Glutamatergic neuron (in vitro differentiated cells): ENCODE measurements at places on chromosomes 2 and 18. TPM values are rescaled to one million over a fixed set of nuclear protein-coding genes. Genes with fewer than 3 reads are reported as not detected.
A peak's percentile ranks its signal among the peaks of the same experiment; 100 is the strongest.

Gene OR6B2
- total RNA-seq: not detected

Gene ALPI
- not detected for total RNA-seq

Gene LRRC30
- total RNA-seq: not detected

Gene STON1
- 4.2 TPM for total RNA-seq

Gene GKN2
- total RNA-seq: not detected

Gene PJVK
- total RNA-seq: 2.0 TPM

Gene SULT6B1
- not detected for total RNA-seq

Gene PAX3
- 31.2 TPM for total RNA-seq

Gene USP14
- total RNA-seq: 92.4 TPM

DNA sequence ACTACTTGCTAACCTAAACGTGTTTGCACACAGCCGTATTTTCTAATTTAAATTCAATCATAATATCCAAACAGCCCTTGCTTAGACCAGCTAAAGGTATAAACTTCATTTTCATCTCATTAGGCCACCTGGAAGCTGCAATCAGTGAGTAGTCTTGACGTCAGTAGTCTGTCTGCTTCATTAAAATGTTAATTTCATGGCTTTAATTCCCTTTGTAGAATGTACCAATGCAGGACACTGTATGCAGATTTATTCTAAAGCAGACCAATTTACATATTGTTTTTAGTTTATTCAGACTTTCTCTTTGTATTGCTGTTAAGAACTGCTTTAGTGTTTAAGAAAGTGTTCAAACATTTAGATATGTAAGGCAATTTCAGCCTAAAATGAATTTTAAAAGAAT is 158.2 kb downstream of the LCLAT1 start:
- no peak for DNase-seq

- DNase-seq: no peak
Measured at GRCh38 chr18:28903306-28903705, 726.4 kb upstream of the CDH2 start.

- no peak for DNase-seq
Measured at GRCh38 chr2:11435036-11435435, 30.9 kb downstream of the E2F6 start.

DNA sequence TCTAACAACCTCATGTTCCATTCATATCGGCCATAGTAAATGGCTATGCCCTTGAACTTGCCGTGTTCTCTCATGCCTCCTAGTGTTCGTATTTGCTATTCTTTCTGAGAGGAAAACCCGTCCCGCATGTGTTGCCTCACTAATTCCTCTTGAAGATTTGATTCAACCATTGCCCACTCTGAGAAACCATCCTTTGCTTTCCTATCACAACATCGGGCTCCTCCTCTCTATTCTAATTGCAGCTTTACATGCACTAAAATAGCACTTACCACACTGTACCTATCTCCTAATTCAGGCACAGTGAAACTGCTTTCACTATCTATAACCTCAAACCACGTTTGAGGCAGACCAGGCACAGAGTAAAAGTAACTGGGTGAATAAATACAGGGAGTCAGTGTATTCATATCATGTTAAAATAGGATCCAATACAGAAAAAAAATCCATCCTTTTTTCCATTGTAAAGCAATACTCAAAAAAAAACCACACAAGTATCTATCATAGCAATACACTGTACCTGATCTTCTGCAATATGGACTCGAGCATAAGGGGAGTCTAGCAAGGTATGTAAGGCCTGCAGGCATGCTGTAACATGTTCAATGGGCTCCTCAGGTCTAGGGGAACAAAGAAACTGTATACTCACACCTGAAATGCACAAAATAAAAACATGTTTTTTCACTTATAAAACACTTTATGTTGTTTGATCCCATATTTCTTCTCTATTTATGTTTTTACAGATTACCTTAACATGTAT is 39.0 kb upstream of the STRN start:
- no peak for DNase-seq

GRCh38 chr18:28189400-28190239 is 12.7 kb upstream of the CDH2 start:
- peak; percentile 27 for DNase-seq

DNA sequence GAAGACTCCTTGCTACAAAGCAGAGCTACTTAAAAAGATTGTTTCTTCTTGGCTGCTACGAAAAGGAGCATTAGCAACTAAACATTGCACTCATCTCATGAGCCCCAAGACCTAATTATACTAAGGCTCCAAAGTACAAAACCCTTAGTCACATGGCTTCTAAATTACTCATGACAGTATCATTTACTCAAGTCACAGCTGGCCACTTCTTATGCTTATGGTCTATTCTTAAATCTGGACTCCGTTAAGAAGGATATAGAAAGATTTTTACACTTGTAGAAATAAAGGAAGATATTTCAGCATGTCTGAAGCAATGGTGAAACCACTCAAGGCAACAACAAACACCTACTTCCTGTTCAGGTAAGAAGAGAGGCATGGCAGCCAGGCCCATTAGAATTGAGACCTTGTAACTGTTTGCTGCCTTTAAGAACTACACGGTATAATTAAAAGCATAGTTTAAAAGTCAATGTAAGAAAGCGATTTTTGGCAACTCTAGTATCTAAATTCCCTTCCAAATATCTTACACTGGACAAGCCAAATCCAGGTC is 12.7 kb downstream of the ANKRD44 start:
- no peak for DNase-seq

DNA sequence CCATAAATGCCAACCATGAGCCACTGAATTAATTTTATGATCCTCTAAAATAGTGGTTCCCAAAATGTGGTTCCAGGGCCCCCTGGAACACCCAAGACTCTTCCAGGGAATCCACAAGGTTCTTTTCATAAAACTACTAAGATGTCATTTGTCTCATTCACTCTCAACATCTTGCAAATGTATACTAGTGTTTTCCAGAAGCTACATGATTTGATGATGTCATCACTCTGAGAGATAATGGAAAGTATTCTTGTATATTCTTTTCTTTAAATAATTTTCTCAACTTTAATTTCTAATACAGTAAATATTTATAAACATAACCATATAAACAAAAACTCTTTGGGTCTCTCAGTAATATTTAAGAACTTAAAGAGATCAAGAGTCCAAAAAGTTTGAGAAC is 57.0 kb downstream of the NRXN1 start:
- no peak for DNase-seq

- no peak for DNase-seq
Measured at GRCh38 chr2:153606623-153607022, 128.1 kb upstream of the RPRM start.

DNA sequence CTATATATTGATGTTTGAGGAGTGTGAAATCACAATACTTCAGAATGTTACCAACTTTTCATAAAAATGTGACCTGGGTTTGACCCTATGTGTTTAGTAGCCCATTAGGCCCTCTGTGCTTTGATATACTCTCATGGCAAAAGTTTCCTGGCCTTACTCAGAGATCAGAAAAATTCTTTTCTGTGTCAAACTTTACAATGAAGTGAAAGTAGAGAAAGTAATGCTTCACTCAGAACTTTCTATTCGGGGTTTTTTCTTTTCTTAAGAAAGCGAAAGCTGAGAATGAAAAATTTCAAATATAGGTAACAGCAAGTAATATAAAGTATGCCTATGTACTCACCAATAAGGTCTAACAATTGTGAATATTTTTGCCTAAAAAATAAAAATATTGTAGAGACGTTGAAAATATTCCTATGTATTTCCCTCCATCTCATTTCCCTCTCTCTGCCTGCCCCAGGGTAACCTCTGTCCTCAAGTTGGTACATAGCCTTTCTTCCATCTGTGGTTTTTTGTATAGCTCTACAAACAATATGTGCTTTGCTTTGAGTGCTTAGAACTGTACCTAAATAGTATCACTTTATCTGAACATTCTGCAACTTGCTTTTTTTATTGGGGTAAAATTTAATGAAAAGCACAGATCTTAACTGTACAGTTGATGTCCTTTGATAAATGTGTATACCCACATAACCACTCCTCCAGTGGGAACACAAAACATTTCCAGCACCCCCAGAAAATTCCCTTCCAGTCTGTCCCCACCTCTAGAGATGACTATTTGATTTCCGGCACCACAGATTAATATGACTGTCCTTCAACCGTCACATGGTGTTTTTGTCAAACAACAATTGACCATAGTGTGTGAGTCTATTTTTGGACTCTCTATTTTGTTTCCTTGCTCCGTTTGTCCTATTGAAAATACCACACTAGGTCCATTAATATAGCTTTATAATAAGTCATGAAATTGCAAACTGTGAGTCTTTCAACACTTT is 10.3 kb upstream of the ACKR3 start:
- no peak for DNase-seq

GRCh38 chr2:238600506-238601432 is 174.0 kb downstream of the ASB1 start:
- no peak for DNase-seq

DNA sequence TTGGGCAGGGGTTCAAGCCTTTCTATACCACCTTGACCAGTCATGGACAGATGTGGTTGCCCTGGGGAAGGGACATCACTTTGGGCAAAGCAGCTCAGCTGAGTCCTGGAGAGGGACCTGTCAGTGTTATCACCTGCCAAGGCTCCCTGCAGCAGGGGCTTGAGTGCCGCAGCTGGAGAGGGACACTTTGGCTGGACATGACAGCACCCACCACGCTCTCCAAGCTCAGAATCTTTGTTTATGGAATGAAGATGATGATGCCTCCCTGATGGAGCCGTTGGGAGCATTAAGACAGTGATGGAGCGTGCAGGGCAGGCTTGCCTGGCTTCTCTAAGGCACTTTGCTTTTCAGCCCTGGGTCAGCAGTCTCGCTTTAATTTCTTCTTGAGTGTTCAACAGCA is 4.3 kb upstream of the TFCP2L1 start:
- no peak for DNase-seq

- no peak for DNase-seq
Measured at GRCh38 chr2:209146682-209147320, 277.0 kb upstream of the MAP2 start.

DNA sequence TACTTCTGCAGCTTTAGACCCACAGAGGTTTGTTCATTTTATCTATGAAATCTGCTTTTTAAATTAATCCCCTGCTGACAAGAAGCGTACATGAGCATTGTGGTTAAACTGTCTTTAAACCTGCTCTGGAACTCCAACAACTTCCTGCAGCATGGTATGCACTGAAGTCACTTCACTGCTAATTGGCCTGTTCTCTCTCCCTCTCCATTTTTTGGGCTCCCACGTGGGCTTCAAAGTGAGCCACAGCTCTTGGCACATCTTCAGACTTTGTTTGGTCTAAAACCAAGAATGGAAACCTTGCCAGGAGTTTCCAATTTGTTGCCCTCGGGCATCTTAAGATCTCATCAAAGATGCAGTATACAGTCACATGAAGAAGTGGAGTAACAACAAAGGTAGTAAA is 311.4 kb downstream of the LRRTM1 start:
- DNase-seq: no peak

DNA sequence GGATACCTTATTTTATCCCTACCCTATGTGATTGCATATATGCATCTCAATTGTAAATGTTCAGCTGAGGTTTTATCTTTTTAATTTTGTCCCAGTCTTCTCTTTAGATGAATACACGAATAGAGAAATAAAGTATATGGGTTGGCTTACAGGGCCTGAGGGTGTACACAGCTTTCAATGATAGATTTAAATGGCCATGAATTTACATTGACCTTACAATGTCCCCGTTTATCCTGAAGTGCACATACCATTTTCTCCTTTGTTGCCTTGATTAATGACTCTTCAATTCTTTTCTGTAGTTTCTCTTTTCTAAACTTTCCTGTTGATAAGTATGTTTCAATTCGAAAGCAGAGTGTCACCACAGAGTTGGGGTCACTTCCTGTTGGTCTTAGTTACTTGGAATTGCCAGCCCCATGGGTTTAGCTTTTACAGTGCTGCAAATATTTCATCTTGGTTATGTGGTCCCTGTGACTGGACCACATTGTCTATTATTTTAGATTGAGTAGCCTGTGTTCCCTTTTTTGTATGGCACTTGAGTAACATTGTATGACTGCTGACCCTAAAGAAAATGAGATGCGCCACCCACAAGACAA is 1616.3 kb upstream of the ACVR2A start:
- no peak for DNase-seq

- no peak for DNase-seq
Measured at GRCh38 chr2:144988591-144988990, 468.7 kb upstream of the ZEB2 start.
